Activated gamma-delta T cell treated with Interleukin-2 at 50 U/mL for 16 hours (primary cell): ENCODE measurements at places on chromosomes 6 and 20.
A peak's percentile ranks its signal among the peaks of the same experiment; 100 is the strongest.

GRCh38 chr20:2748551-2749342 lies 51.7 kb downstream of the CPXM1 start:
- no peak for DNase-seq

DNA sequence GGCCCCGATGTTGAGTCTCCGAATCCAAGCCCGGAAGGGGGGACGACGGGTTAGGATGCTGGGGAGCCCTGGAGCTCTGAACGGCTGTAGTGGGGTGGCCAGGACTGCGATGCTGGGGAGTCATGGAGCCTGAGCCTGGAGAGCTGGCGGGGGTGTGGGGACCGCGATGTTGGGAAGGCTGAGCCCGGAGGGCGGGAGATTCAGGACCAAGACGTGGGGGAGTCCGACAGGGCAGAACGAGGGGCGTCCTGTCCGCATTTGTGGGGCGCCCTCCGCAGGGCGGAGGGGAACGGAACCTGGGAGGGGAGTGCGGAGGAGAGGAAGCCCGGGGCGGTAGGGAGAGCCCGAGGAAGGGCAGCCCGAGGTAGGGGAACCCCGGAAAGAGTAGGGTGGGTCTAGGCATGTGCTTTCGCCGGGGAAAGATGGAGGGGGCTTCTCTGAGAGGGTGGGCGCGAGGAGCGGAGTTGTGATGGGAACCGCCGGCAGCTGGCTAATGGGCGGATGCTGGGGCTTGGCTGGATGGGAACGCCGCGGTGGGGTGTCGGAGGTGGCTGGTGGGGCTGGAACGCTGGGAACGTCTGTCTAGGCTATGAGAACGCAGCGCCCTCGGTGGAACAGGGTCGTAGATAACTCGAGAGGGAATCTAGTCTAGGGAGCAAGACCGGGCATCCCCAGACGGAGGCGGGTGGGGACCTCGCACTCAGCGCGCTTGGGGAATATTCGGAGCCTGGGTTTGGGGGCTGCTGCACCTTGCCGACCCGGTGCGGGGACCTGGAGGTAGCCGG lies 684 bp downstream of the PAQR8 start:
- DNase-seq = peak; percentile 26

DNA sequence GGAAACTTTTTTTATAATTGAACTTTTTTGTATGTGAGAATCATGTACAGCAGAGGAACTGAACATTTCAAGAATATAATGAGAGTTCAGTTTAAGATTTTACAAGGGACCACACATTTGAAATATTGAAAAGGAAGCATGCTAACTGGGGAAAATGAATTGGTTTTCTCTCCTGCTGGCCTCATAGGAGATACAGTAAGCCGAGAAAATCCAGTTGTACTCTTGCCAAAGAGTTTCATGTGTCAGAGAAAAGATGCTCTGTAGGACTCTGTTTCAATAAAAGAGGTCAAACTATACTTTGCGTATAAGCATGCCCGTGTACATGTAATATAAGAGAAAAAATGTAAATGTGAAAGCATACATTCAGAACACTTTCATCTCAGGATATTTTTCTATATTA lies 393.5 kb upstream of the NRSN1 start:
- DNase-seq = no peak

- no peak for DNase-seq
Measured at GRCh38 chr6:169913096-169913638, 161.7 kb downstream of the ERMARD start.

- DNase-seq = no peak
Measured at GRCh38 chr20:47243532-47244305, 112.8 kb downstream of the ZMYND8 start.

DNA sequence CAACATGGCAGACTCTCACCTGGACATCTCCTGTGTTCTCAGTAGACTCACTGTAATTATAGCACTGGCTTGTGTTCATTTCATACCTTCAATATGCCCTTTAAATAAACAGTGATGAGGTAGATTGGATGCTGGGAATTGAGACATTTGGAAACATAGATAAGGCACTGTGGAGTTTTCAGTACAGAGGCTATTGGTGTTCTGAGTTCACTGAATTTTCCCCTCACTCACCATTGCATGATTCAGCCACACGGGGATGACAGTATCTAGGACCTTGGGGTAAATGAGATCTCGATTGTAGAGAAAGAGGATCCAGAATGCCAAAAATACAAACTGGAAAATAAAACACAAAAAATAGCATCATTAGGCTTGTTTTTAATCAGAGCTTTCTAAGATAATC lies 12.6 kb downstream of the ADTRP start:
- DNase-seq = no peak

DNA sequence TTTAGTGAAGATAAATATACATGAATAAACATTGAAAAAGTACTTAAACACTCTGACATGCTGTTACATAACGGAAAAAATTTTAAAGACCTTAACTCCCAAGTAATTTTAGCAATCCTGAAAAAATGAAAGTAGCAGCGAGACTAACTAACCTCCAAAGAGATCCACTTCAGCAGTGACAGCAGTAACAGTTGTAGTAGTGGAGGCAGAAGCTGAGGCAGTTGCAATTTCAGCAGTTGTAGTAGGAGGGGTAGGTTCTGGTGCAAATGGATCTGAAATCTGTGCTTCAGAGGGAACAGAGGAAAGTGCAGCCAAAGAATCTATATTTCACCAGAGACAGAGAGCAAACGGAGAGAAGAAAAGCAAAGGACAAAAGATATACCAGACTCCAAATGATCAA lies 88.8 kb downstream of the PRSS35 start:
- no peak for DNase-seq

DNA sequence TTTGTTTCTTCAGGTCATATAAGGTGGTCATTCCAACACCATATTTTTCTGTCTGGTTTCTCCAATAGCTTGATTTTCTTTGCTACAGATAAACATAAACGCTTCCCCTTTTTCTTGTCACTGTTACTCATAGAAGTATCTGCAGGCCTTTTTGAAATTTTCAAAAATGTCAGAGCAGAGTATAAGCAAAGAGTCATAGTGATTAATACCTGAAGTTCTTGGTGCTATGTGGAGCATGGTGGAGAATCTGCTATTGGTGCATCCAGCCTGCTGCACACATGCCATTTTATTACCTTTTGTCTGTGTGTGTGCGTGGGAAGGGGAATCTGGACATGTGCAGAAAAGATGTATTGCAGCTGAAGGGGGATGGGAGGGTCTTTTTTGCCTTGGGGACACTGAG lies 19.7 kb downstream of the STX11 start:
- DNase-seq = no peak

DNA sequence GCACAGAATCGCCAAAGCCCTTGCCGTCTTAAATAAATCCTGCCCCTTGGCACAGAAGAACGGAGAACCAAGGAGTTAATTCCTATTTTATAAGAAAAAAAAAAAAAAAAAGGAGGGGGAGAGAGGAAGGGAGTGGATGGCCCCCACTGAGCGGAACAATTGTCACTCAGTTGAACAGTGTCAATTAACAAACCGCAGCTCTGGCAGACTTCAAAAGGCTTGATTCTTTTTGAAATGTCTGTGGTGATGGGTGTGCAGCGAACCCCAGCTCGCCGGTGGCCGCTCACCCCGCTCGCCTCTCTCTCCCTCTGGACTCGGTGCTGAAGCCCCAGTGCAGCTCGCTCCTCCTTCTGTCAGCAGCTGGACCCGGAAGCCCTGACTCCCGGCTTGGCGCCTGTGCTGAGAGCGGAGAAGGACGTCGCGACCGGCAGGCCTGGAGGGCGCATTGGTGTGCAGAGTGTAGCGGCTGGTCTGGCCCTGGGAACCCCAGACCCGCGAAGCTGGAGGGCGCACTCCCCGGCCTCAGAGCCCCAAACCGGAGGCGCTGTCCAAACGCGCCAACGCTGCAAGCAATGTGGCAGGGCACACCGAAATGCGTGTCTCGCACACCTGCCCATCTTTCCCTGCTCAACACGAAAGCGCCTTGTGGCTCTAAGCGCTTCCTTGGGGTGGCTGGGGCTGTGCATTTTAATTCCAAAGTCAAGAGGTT lies 3.4 kb downstream of the LINC00237 start:
- DNase-seq = peak; percentile 23

GRCh38 chr6:106908386-106908840 lies 66.1 kb downstream of the CD24 start:
- DNase-seq = no peak

GRCh38 chr6:108736832-108737231 lies 111.4 kb upstream of the ARMC2 start:
- DNase-seq = no peak

- DNase-seq = no peak
Measured at GRCh38 chr6:44715925-44716324, 328.4 kb downstream of the CDC5L start.

- no peak for DNase-seq
Measured at GRCh38 chr20:1831096-1831495, 64.1 kb upstream of the SIRPA start.

DNA sequence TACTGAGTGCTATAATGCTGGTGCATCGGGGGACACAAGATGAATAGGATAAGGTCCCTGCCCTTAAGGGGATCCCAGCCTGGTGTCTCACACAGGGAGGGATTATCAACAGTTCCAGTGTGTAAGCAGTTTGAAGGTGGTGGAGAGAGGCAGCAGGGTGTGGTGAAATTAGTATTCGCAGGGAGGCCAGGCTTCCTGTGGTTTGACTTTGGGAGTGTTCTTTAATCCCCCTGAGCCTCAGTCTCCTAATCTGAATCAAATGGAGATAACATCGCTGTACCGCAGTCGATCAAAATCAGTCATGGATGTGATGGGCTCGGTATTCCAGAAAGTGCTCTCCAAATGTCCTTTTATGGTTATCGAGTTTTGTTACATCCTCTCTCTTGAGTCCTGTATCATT lies 288.1 kb upstream of the SUPT3H start:
- DNase-seq = no peak

DNA sequence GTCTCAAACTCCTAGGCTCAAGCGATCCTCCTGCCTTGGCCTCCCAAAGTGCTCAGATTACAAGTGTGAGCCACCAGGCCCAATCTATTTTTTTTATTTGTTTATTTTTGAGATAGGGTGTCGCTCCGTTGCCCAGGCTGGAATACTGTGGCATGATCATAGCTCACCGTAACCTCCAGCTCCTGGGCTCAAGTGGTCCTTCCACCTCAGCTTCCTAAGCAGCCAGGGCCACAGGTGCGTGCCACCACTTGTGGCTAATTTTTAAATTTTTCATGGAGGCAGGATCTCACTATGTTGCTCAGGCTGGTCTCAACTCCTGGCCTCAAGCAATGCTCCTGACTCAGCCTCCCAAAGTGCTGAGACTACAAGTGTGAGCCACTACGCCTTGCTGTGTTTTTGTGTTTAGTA lies 9.8 kb downstream of the KIF3B start:
- no peak for DNase-seq

GRCh38 chr6:56093776-56094175 lies 153.6 kb downstream of the COL21A1 start:
- DNase-seq = no peak

DNA sequence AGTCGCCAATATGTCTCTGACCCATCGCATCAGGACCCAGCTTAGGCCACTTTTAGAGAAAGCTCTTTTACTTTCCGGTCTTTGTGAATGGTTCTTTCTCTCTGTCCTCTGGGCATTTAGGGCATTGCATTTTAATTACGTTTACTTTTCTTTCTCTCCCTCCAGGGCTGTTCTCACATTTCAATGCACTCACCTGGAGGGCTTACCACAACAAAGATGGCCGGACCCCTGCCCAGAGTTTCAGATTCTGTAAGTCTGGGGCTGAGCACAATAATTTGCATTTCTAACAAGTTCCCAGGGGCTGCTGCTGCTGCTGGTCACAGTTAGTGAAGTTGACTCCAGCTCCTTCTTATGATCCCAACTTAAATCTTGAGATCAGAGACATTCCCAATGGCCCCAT lies 3.0 kb downstream of the ANKRD66 start:
- no peak for DNase-seq

DNA sequence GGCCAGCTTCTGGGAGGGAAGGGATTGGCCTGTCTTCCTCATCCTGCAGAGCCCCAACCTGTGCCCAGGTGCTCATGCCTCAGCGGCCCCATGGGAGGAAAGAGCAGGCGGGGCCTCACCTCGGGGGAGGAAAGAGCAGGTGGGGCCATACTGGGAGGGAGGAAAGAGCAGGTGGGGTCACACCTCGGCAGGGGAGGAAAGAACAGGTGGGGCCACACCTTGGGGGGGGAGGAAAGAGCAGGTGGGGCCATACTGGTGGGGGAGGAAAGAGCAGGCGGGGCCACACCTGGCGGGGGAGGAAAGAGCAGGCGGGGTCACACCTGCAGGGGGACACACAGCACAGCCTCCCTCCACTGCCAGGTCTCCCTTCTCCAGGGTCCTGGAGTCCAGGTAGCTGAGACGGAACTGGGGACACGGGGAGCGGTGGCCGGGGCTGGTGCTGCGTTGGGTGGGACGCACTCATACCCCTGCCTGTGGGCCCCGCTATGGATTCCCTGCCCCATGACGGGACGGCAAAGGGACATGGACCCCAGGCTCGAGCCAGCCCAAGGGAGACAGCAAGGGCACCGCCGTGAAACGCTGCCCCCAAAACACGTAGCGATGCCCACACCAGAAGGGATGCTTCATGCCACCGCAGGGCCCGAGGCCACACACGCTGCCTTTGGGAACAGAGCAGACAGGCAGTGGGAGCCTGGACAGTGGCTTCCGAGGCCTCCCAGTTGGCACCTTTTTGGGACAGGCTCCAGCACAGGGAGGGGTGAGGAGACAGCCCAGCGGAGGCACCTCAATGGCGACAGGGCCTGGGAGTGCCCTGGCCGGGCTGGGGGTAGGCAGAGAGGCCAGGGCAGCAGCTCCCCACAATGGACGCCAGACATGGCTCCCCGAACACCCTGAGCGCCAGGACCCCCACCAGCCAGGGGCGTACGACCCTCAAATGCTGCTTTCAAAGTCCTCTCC lies 43.3 kb upstream of the CHRNA4 start:
- no peak for DNase-seq

GRCh38 chr6:14726816-14727493 lies 518.9 kb upstream of the JARID2 start:
- DNase-seq = no peak

DNA sequence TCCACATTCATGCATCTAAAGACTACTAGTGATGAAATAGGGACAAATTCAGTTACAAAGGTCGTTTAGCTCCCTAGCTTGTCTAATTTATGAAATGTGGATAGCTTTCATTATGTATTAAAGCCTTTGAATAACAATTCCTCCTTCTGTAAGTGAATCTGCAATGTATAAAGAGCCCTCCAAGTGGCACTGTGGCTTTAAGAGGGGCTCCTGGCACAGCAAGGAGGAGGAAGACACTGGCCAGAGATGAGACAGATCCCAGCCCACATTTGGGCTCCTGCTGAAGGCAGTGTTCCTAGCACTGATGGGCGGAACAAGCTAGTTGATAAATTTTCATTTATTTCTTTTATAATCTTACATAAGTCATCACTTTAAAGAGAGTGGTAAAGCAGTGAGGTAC lies 17.6 kb upstream of the FUCA2 start:
- no peak for DNase-seq

GRCh38 chr6:51260003-51260402 lies 441.3 kb downstream of the TFAP2B start:
- DNase-seq = no peak

GRCh38 chr6:41464481-41464880 lies 81.7 kb upstream of the FOXP4 start:
- DNase-seq = no peak

DNA sequence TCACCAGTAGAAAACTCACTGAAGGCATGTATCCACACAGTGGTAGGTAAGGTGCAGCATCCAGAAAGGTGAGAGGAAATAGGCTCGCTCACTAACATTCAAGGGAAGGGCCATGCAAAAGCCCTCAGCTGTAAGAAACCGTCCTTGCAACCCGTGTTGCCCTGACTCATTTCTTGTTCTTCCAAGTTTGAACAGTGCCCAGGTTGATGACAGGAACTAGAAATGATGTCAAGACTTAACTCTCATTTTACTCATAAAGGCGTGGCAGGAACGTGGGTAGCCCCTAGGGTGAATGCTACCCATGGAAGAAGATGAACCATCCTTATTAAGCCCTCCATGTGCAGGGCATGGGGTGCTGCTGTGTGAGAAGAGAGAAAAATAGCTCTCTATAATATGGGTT lies 187.6 kb downstream of the CD83 start:
- DNase-seq = no peak
